GF-D8 (cell line): ENCODE measurements at places on chromosomes 4 and X.

DNA sequence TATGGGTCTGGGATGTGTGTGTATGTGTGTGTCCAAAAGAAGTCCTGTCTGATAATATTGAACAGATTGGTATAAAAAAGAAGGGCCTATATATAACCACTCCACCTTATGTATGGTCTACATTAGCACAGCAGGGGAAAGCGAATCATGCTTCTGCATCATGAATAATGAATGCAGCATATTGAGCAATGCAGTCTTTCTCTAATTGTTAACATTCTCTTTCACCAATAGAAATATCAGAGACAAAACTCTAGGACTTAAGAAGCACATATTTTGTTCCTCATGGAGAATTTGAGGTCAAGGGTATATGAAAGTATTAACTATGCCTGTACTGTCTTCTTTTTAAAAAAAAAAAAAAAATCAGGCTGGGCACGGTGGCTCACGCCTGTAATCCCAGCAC, 264.3 kb upstream of the NOCT start:
- no peak for DNase-seq

DNA sequence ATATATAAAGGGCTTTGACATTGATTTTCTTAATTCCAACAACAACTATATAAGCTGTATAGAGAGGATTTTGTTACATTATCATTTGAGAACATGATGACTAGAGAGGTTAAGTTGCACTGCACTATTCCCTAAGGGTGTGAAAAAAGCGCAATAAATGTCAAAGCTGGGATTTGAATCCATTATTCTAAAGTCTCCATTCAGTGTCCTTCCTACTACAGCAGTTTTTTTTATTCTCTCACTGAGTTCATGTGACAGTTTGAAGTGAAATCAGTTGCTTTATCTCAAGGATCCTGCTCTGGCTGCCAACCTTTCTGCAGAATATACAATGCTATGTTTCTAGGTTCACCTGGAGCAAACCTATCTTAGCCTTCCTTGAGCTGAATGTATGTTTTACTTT, 177.5 kb downstream of the ANKRD50 start:
- DNase-seq: no peak

DNA sequence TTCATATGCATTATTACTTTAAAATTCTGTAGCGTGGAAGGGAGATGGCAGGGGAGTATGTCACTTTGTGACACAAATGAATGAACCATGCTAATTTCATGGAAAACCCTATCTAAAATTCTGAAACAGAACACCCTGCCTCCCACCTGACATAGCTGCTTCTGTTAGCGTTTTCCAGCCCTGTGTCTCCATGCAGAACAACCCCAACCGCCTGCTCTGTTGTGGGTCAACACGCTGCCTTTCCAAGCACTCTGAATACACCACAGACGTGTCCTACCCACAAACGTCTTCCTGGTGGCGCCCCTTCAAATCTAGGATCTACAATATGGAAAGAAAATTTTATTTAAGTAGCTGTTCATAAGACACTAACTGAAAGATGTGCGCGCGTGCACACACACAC, 238.6 kb downstream of the TRIML1 start:
- no peak for DNase-seq

DNA sequence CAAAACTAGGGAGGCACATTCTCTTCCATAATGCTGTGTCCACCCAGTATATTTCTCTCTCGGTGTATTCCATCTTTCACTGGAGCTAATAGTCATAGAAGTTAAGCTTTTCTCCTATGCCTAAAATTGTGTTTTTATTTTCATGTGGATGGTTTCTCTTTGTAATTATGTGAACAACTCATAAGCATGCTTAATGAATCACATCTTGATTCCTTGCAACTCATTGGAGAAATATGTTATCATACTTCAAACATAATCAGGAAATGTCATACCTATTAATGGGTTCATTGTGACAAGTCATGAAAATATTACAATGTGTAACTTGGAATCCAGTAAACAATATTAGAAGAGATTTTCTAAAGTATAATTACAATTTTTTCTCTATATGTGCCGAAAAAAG, 186.3 kb downstream of the SLC7A11 start:
- no peak for DNase-seq

DNA sequence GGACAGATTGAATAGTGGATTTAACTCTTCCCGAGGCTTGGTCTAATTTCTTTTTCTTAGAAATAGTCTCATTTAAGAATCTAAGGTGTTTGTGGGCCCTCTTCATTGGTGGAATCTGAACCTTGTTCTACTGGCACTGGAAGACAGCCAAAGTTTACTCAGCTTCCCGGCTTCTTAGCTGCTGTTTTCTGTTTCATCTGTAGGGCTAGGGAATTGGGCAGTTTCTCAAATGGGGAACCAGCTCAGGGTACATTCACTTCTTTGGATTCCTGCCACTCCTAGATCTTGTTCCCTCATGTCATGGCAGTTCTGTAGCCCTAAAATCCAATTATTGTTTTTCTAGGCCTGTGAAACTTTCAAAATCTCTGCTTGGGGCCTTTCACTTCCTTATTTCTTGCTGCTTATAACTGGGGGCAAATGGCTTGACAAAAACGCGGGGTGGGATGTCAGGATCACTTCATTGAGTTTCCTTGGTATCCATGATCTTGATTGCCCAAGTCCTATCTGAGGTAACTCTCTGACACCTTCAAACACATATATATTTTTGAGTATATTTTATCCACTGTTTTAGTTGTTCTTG, 985.0 kb downstream of the C4orf33 start:
- no peak for DNase-seq

DNA sequence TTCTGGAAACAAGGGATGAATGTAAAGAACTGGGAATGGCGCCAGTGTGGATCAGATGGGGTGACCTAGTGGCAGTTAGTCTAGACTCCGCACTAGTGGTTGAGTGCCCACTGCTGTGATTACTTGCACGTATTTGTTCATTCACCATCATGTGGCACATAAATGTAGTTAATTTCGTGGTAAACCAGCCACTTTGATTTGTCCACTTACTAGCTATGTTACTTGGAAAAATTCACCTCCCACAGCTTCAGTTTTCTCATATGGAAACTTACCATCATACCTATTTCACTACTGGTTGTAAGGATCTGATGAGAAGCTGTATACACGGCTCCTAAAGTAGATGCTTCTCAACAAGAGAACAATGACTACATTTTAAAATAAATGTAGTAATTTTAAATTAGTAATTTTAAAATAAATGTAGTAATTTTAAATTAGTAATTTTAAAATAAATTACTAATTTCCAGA, 394 bp upstream of the DYNLT3 start:
- DNase-seq: no peak
